NCI-H345 (cell line): ENCODE measurements at places on chromosomes 7 and 10.

- no peak for DNase-seq
Observed at GRCh38 chr7:91265693-91266066, 1.4 kb downstream of the FZD1 start.

GRCh38 chr7:66344166-66344565 lies 139.0 kb downstream of the TPST1 start:
- no peak for DNase-seq

- no peak for DNase-seq
Observed at GRCh38 chr10:74738542-74738941, 87.9 kb upstream of the KAT6B start.

GRCh38 chr7:157438121-157439025 lies 101.6 kb downstream of the DNAJB6 start:
- no peak for DNase-seq

GRCh38 chr10:130230611-130231010 lies 94.4 kb downstream of the GLRX3 start:
- DNase-seq = no peak

DNA sequence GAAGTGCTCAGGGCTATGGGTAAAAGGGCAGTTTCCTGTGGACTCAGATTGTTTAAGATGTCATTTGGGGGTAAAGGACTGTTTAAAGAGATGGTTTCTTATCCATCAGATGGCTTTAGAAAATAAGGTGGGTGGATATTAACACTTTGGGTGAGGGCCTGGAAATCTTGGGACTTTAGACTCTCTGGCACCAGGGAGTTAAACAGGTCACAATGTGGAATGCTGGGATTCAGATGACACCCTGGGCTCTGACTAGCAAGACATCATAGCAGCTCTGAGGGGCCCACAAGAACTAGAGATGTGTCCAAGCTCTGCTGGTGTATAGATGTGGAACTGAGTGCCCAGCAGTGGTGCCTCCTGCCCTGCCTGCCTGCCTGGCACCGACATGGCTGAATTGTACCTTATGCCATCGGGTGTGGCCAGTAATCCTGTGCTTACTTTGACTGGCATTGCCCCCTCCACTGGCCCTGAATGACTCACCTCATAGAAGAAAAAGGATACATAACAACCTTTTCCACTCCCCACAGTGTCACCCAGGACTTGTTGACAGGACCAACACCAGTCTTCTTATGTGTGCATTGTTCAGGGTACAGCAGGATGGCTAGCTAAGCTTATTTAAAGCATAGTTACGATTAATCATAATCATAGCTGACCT lies 100.0 kb upstream of the PRR15 start:
- no peak for DNase-seq

DNA sequence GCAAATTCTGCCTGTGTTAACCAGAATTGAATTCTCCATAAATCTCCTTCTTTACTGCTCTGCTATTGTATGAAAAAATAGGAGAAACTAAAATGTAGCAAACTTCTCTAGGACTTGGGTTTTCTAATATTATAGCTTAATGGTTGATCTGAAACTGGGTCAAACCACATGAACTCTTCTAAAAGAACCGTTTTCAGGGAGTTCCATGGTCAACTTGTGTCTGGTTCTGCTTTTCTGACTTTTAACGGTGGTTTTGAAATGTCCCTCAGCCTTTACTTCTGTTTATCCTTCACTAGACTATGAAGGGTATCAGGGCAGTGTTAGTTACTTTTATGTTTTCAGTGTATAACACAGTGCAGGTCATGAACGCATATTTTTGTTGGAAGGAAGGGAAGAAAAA lies 242.2 kb downstream of the TSPAN12 start:
- DNase-seq = no peak

GRCh38 chr10:89981891-89982290 lies 280.5 kb downstream of the KIF20B start:
- no peak for DNase-seq

DNA sequence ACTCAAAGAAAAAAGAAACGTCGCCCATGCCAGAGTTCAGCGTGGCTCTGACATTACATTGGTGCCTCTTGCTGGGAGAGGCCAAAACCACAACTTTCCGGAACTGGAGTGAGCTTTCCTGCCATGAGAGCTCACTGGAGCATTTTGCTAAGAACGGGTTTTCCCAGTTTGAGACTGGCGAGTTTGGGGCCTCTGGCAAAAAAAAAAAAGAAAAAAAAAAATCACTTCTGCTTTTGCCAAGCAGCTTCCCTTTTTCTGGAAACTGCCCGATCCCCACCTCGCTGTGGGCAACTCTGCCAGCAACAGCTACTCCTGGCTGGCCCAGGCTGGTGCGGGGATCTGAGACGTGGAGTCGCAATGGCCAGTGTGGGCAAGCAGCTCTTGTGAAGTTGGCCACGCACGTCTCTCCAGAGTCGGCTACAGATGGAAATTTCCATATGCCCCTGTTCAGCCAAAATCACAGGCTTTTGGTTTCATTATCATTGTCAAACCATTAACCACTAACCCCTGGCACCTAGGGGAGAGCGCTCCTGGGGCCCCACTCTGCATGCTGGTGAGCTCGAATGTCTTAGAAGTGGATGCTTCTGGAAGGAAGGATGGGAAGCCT lies 25.7 kb downstream of the PRKAG2 start:
- DNase-seq = no peak

GRCh38 chr10:117163061-117163953 lies 25.2 kb upstream of the VAX1 start:
- peak; percentile 10 for DNase-seq

GRCh38 chr7:83178796-83179195 lies 16.1 kb upstream of the PCLO start:
- no peak for DNase-seq

- DNase-seq = no peak
Observed at GRCh38 chr7:126953461-126953860, 299.3 kb downstream of the GRM8 start.

DNA sequence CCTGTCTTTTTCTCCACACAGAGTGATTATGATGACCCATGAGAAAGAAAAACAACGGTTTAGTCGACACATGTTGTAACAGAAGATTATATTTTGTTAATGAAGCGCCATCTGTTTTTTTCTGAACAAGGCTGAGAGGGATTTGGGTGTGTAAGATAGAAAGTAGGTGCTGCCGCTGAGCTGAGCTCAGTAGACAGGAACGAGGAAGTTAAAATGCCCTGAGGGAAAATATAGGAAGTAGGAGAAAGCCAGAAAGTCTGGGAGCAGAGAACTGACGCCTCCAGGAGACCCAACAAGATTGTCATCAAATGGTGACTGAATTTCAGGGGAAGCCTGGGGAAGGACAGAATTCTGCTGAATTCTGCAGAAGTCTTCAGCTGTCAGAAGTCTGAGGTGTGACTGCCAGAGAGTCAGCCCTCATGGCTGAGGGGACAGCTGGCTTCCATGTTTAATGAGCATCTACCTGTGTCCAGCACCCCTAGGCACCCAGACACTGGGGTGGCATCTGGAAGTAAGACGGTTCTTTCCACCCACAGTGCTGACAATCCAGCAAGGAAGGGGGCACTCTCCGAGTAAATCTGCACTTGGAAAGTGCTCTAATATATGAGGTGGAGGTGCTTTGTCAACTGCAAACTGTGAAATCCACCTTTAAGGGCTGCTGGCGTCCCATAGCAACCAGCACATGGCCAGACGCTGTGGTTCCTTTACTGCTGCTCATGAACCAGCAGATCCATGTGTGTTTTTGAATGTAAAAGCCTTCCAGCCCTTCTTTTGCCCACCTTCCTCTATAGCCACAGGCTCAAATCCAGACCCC lies 12.5 kb upstream of the TSPAN15 start:
- DNase-seq = no peak

GRCh38 chr7:34131371-34131770 lies 226.0 kb downstream of the BMPER start:
- DNase-seq = no peak

GRCh38 chr10:366186-366585 lies 230.9 kb downstream of the ZMYND11 start:
- peak; percentile 53 for DNase-seq

DNA sequence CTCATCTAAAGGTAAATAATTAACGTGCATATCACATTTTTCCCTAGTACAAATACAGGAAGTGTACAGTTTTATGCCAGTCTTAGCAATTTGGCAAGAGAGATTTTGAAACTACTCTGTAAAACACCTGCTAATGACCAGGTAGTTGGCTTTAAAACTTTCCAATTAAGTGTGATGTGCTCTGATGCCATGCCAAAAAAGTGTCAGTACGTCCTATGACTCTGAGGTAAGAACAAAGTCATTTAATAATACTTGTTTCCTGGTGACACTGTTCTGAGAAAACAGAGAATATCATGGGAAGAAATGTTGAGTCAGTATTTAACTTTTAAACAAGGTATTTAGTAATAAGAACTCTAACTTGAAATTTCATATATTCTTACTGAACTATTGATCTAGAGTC lies 9.6 kb downstream of the PDZD8 start:
- no peak for DNase-seq

- no peak for DNase-seq
Observed at GRCh38 chr7:30471205-30471604, 7.4 kb downstream of the NOD1 start.
